ENCODE measurements at places on chromosomes 5 and 9.

- no peak for DNase-seq
Measured at GRCh38 chr5:7816535-7816901, 34.4 kb downstream of the CFAP90 start.

DNA sequence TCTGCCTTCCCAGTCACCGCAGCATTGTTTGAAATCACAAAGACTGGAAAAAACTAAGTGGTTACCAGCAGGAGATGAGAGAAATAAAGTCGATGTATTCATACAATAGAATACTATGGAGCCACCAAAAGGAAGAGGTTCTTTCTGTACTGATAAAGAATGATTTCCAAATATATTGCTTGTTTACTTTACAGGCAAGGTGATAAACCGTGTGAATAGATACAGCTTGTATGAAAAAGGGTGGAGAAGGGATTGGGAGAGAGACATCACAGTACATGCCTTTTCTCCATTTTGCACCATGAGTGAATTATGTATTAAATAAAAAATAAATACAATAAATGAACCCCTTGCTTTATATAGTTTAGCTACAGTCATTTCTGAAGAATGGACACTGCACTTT lies 91.7 kb downstream of the RFK start:
- no peak for DNase-seq

- DNase-seq: no peak
Measured at GRCh38 chr9:30120666-30121065, 2263.8 kb upstream of the ACO1 start.

DNA sequence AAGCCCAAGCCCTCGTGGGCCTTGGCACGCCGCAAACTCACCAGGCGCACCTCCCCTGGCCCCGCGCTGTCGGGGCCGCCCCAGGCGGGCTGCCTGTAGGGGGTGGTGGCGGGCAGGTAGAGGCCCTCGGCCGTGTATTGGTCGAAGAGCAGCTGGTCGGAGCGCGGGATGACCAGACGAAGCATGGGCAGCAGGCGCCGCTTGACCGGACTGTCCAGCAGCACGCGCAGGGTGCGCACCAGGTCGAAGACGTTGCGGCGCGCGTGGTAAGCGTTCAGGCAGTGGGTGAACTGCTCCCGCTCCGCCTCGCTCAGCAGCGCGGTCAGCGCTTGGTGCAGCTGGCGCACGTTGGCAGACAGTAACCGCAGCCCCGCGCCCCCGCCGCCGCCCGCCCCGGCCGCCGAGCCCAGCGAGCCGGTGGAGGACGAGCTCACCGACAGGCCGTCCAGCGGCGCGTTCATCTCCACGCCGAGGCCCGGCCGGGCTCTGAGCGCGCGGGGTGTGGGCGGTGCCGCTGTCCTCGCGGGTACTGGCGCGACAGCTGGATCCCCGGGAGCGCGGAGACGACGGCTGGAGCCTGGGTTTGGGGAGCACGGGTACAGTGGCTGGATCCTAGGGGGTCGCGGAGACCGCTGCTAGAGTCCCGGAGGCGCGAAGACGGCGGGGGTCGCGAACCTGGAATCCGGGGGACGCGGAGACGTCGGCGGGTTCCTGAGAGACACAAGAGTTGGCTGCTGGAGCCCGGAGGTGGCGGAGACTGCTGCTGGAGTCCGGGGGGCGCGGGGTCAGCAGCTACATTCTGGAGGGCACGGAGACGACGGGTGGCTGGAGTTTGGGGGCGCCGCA lies 709 bp downstream of the WHRN start:
- DNase-seq: no peak

GRCh38 chr9:32334916-32335895 lies 49.2 kb upstream of the ACO1 start:
- DNase-seq: no peak

DNA sequence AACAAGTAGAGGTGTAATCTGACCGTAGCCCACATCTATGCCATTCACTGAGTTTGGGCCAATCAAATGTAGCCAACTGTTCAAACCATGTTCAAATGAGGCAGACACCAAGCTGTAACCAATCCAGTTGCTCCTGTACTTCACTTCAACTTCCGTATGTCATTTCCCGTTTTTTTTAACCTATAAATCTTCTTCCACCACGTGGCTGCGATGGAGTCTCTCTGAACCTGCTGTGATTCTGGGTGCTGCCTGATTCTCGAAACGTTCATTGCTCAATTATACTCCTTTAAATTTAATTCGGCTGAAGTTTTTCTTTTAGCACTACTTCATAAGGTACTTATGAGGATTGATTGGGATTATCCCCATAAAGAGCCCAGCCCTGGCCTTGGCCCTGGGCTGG lies 179.7 kb downstream of the PIK3R1 start:
- no peak for DNase-seq

DNA sequence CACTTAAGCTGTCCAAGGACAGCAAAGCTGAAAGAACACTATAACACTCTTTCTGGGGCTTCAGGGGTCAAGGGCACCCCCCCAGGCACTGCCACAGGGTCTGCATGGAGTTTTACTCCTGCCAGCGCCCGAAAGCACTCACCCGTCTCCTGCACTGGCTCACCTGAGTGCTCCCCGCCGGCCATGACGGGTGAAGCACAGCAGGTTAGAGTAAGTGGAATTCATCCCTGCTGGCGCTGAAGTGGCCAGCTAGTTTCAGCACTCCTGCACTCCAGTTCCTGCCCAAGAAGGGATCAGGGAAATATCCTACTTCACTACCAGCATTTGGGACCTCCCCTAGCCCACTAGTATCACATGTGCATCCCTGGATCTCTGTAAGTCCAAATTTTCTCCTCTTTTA lies 516.0 kb downstream of the ZNF608 start:
- DNase-seq: no peak

DNA sequence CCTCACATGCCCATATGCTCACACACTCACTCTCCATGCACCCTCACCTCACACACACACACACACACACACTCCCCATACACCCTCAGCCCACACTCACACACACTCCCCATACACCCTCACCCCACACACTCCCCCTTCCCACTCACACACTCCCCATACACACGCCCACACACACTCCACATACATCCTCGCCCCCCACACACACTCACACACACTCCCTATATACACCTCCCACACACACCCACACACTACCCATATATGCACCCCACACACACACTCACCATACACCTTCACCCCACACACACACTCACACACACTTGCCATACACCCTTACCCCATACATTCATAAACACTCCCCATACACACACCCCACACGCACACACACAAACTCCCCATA lies 550.7 kb upstream of the DAP start:
- no peak for DNase-seq

DNA sequence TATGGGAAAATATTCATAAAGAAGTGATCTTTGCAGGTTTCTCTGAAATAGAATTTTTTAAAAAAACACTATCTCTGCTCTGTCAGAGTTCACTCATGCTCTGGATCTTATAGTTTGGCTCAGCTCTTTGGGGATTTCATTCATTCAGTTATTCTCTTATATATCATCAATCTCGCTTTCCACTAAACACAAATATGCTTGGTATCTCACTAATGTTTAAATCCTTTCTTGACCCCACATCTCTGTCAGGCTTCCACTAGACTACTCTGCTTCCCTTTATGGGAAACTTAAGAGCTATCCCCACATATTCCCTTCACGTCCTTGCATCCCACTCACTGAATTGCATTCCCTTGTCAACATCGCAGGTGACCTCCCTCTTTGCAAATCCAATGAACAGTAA lies 396.1 kb downstream of the ENC1 start:
- no peak for DNase-seq

- DNase-seq: no peak
Measured at GRCh38 chr5:139964266-139964993, 78.7 kb downstream of the NRG2 start.

DNA sequence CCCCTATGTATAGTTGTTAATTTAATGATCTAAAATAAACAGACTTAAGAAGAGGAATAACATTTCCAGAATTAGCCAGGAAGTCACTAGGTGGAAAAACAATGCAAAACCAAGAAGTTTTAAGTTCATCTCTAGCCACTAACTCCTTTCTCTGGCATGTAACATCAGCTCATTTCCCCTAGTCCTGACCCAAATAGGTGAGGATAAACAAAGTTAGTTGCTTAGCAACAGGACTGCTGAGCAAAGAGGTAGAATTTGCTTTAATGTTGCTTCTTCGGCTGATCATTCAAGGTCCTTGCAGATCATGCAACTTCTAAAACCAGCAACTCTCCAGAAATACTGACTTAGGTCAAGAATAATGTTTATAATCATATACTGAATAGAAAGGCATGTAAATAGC lies 675.8 kb downstream of the CETN3 start:
- DNase-seq: no peak

DNA sequence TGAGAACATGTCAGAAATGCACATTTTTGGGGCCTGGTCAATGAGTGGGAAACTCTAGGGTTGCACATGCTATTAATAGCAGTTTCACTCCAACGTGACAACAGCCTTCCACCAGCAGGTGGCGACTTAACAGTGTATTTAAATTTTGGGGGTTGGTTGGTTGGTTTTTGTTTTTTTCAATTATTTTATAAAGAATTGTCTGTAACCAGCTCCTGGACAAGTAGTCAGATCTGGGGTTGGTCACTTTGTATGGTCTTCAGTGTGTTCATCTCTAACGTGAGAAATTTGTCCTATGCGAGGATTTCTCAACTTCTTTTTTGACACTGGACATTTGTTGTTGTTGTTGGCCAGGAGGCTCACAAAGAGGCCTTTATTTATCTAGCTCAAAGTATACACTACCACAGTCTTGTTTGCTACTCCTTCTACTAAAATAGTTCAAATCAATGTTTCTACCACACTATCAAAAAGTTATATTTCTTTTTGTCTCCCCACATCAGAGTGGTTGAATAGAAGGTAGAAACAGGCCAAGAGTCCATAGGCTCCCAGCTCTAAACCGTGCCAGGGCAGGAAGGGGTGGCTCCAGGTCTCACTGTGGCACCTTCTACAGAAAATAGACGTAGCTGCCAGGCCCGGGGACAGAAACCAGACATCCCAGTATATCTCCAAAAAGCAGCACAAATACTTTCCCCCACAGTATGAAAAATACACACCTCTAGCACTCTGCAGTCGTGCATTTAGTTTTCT lies 110.4 kb downstream of the TRPM6 start:
- DNase-seq: peak; percentile 52

GRCh38 chr5:2748179-2748860 lies 3.2 kb downstream of the IRX2 start:
- DNase-seq: no peak

DNA sequence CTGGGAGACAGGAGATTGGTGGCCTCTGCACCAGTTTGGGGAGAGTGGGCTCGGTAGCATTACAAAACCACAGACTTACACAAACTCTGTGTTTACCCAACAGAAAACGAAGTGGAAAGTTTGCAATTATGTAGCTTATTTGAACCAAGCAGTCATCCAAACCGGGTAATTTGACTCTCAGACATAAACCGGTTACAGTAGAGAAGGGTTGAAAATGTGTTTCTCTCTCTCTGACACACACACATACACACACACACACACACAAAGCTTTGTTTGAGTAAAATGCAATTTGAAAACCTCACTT lies 97.1 kb upstream of the ZNF608 start:
- no peak for DNase-seq

DNA sequence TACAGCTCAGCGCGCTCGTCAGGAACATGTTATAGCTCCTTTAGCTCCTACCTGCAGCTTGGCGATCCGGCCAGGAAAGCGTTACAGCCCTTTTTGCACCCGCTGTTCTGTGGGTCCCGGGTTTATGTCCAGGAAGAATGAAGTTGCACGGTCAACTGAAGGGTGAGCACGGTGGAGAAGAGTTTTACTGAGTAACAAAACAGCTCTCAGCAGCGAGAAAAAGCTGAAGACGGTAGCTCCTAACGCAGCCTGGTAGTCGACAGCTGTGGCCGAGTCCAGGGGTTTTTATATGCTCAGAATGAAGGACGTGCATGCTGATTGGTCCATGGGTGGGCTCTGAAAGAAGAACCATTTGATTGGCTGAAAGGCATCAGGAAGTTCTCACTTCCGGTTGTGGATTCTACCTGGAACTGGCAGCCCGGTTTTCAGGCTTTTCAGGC lies 1830.1 kb upstream of the NUDT12 start:
- peak; percentile 70 for DNase-seq

DNA sequence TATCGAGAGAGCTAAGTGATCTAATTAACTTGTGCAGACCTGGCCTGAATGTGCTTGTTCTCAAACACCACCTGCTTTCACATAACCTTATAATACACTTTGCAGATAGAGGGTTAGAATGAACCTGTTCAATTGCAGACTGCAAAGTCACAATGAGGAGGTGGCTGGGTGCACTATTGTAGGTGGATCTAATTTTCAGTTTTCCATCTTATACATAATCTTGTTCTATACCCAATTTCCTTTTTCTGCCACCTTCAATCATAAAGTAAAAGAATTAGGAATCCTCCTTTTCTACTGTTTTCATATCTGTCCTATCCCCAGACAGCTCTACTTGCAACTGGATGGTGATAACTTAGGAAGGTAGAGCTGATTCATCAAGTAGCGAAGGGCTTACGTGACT lies 68.8 kb upstream of the APC start:
- DNase-seq: no peak

GRCh38 chr9:126550891-126551351 lies 62.8 kb upstream of the LMX1B start:
- no peak for DNase-seq

DNA sequence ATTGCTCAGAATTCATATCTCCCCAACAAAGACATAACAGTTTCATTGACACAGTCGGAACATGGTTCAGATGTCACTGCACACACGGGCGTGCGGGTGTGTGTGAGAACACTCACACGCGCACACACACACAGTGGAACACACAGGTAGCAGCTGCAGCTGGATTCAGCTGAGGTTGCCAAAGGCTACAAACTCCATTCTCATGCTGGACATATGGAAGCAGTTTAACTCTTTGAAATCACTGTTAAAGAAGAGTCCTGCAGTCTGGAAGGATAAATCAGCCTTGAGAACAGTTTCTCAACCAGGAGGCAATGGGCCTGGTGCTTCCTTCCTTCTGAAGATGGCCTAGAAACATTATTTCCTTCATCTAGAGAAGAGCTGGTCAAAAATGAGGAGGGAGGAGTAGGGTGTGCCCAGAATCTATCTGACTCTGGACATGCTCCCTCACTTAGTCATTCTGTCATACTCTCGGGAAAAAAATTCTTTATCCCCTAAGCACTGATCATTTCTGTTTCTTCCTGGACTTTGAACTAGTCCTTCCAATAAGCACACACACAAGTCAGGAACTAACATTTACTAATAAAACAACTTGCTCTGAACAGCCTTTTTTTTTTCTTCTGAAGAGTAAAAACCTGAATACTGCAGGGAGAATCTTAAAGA lies 160.6 kb downstream of the ZDHHC21 start:
- DNase-seq: no peak

DNA sequence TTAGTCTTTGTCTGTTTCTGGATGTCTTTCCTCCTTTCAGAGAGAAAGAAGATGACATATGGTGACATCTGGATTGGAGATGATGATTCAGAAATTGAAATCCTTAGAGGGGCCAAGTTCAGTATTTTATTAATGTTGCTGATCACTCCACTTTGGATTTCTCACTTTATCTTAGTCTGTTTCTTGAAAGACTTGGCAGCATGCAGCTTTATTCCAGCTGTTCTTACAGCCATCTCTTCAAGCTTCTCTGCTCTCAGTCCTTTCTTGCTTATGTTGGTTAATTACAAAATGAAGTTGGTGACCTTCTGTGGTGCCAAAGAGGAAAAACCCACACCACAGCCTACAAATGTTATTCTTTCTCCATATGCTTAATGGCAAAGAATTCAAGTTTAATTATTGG lies 62.1 kb downstream of the SNCAIP start:
- DNase-seq: no peak
